Stimulated activated CD8-positive, alpha-beta memory T cell treated with anti-CD3 and anti-CD28 coated beads, Interleukin-2, amount 100 ng/mL, for 48 hours (primary cell): ENCODE measurements at places on chromosomes 6 and 20.

- DNase-seq: no peak
Observed at GRCh38 chr6:156160795-156161165, 616.4 kb upstream of the ARID1B start.

DNA sequence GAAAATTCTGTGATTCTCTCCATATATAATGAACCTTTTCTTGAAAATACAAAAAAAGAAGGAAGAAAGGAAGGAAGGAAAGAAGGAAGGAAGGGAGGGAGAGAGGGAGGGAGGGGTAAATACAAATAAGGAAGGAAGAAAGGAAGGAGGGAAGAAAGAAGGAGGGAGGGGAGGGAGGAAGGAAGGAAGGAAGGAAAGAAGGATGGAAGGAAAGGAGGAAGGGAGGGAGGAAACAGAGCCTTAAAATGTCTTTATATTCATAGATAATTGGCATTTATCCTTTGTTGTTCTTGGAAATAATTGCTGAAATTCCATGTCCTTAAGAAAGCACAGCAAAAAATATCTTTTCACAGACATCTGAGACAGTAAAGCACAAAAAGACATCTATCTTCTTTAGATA is 40.3 kb downstream of the SAMD3 start:
- no peak for DNase-seq

GRCh38 chr6:27208042-27208441 is 39.5 kb upstream of the PRSS16 start:
- DNase-seq: no peak

- DNase-seq: no peak
Observed at GRCh38 chr6:85660181-85660611, 17.5 kb upstream of the SYNCRIP start.

DNA sequence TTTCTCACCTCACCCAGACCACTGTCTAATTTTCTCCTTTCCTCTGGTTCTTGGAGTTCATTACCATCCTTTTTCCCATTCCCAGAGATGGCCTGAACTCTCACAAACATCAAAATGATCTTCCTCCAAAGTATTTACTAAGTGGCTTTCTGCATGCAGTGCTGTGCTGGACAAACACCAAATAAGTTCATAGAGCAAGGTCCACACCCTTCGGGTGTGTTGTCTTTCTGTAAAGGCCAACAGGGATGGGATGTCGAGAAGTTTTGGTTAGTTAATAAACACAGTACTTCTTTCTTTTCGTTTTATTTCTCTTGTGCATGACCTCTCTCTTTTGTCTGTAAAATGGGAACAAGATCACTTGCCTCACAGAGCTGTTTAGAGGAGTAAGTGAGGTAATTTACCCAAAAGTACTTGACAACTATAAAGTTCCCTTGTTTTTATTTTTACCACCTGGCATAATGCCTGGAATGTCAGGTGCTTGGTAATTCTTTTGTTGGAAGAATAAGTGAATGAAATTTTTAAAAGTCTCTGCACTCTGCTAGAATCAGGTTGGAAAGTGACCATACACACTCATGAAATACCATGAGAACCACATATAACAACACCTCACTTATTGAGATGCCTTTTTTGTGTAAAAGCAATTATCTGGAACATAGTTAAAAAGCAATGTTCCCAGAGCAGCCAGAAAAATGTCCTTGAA is 22.8 kb upstream of the CCN6 start:
- no peak for DNase-seq

DNA sequence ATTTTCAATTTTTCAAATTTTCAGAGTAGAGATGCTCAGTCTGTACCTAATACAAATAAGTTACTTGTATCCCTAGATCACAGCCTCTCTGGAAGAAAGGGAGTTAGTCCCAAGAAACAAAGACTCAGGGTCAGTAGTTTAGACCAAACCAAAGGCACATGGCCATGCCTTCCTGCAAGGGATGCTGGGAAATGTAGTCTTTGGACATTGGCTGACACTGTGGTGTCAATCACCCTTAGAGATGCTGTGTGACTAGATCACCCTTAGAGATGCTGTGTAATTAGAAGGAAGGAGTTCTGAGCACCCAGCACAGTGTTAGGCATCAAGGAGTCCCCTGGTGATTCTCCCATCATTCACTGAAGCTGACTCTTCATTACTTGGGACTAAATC is 202.1 kb downstream of the NFATC2 start:
- no peak for DNase-seq

- no peak for DNase-seq
Observed at GRCh38 chr6:1382331-1382882, 7.0 kb upstream of the FOXF2 start.

DNA sequence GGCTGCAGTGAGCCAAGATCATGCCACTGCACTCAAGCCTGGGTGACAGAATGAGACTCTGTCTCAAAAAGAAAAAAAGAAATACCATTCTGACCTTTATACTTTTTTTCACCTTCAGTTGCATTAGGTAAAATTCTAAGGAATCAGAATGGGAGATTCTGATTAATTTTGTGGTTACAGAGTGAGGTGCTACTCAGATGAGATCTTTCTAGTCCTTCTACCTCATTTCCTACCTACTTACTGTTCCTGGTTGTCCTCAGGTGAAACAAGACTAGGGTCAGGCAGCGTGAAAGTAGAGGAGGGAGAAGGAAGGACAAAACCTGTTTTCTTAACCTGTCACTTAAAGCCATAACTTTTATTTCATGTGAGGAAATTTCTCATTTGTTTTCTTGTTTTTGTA is 63.7 kb downstream of the MTFR2 start:
- DNase-seq: no peak

DNA sequence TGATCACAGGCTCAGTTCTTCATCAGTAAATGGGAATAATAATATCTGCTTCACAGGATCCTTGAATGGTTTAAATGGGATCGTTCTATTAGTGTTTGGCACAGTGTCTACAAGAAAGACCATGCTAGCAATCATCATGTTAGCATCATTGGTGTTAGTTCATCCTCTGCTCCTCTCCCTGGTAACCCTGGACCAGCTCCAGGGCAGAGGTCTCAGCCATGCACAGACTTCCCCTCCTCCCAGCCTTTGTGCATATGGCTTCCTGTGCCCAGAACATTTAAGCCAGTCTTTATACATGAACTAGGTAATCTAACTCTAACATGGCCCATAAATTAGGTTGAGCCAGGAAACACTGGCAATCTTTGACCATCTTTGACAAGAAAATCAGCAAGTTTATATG is 180.2 kb downstream of the EPM2A start:
- DNase-seq: no peak
